ENCODE measurements at places on chromosomes 3 and 15.

DNA sequence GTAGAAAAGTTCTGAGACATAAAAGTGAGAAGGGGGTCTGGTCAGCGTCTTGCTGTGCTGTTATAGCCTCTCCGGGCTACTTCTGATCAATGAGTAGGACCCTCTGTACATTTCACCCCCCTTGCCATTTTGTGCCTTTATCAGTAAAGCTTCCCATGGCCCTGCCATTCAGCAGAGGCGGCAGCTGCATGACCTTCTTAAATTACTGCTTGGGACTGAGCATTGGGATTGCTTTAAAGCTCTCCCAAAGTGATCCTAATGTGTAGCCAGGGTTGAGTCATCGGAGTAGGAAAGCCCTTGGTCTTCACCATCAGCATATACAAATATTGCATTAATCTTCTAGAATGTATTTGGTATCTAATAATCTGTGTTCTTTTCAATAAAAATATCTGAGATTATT lies 70.2 kb downstream of the FMN1 start:
- no peak for DNase-seq

DNA sequence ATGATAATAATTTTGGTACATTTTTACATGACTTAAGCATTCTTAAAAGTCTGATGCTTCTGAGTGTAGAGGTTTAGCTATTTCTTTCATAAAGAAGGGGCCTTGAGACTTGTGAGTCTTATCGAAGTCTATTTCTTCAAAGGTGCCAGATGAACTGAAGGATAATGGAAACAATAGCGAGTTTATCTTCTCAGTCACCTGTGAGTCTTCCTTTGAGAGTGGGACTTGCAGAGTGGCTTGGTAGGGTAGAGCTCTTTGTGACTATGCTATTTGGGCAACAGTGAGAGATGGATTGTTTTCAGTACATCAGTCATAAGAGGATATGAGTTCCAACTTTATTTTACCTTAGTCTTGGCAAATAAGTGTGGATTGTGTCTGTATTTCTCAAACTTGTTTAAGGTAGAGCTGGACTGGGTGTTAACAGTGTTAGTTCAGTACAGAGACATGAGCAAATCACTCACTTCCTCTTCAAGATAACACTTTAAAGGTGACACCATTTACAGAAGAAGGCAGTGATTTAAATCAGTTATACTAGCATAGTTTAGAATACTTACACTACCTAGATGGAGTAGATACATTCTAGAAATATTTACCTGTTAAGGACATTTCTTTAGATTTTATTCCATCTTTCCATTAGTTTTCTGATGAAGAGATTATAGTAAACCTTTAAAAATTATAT lies 3.2 kb downstream of the AKAP13 start:
- DNase-seq, result no peak

DNA sequence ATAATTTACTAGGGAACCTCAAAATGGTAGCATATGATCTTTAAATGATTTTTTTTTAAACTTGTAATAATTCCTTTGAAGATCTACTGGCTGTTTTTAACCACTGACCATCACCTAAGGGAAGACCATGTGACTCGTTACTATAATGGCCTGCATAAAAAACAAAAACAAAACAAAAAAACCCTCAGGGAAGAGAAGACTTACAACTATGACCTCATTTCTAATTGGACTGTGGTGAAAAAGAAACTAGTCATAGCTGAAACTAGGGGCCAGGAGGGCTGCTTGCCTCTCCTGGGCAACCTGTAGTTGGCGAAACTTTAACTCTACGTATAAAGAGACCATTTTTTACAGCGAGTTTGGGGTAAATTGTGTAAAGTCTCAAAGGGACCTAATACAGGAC lies 23.0 kb downstream of the PAQR9 start:
- no peak for DNase-seq

GRCh38 chr3:46664971-46665762 lies 28.3 kb downstream of the ALS2CL start:
- no peak for DNase-seq

GRCh38 chr3:113205481-113205880 lies 5.9 kb upstream of the BOC start:
- no peak for DNase-seq
